ENCODE measurements at places on chromosomes 3 and 15. TPM values are rescaled to one million over a fixed set of nuclear protein-coding genes. Genes with fewer than 3 reads are reported as not detected.

Gene REC114
- total RNA-seq, result not detected

Gene SAMMSON
- not detected for total RNA-seq

Gene SOX2
- total RNA-seq, result not detected

DNA sequence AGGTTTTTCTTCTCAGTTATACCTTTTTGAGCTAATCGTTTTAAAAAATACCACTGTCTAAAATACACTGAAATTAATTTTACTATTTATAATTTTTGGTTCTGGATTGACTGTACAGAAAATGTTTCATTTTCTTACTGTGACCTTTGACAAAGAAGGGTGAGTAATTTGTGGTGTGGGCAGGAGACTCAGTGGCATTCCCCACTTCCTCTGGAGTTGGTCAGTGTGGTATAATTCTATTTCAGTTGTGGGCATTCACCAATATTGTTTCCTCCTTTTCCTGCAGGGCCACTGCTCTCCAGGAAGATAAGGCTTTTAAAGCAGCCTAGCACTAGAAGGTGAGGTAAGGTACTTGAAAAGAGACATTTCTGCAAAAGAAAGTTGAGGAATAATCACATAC, 6.5 kb downstream of the DAG1 start:
- peak; percentile 65 for DNase-seq

- DNase-seq, result no peak
Measured at GRCh38 chr15:91186904-91187656, 87.0 kb downstream of the SV2B start.

- DNase-seq, result no peak
Measured at GRCh38 chr15:78032671-78033070, 44.8 kb downstream of the TBC1D2B start.

DNA sequence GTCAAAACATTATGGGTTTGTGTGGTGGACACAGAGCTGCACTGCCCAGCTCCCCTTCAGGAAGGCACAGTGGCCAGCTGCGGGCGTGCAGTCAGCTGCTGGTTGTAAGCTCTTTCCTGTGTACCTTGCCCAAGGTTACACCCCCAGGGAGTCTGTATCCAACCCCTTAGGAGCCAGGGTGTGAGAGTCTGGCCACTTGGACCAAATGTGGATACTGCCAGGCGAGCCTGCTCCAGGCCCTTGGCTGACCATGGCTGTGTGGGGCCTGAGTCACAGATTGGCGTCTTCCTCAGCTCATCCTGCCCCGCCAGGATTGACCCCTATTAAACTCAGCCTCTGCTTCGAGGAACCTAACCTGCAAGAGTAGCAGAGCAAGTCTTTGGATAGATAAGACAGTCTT, 56.9 kb downstream of the ABHD5 start:
- no peak for DNase-seq

GRCh38 chr15:98085003-98085639, 124.6 kb downstream of the ARRDC4 start:
- no peak for DNase-seq

- no peak for DNase-seq
Measured at GRCh38 chr3:83438188-83438587, 1520.6 kb upstream of the CADM2 start.

DNA sequence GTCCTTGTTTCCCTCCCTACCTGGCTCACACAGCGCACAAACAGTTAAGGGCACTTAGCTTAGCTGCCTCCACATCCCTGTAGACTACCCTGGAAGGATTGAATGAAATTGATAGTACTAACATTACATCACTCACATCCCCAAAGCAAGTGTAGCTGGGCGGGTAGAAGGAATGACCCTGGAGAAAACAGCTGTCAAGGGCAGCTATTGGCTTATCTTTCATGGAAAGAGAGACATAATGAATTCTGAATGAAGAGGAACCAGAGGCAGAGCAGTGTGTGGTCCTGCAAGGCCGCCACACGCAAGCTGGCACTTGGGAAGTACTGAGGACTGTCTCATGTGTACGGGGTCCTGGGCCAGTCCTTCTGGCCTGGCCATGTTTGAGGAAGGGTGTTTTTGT, 369.6 kb upstream of the RGMA start:
- no peak for DNase-seq

DNA sequence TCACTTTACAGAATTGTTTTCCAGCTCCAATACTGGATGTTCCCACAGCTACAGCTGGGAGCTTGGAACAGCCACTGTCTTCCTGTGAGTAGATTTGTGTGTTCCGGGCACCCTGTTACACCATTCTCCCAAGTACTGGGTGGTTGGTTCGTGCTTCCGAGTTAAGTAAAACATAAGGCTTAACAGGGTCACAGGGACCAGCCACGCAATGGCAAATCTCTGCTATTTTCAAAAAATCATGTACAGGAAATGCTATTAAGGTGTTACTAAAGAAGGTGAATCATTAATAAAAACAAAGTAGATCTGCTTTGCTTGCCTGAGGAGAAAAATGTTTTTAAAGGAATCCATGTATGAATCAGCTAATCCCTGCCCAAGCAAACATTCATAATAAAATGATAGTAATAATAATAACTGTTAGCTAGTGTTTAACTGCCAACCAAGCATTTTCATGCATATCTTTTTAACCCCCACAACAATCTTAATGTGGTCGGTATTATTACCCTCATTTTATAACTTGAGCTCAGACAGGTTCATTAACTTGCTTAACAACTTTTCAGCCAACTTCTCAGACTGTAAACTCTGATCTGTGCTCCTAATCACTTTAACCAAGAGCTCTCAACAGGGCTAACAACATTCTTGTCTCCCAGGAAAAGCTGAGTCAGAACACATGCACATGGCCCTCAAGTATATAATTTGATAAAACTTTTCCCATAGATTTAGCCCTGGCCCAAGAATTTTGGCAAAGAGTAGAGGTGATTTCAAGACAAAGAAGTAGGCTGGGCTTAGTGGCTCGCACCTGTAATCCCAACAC, 2.7 kb upstream of the C2CD4A start:
- no peak for DNase-seq

All from activated naive CD4-positive, alpha-beta T cell treated with anti-CD3 and anti-CD28 coated beads, Interleukin-2, amount 50 U/mL, for 72 hours (primary cell).